ENCODE measurements at places on chromosomes 5 and 9.

- no peak for DNase-seq
Measured at GRCh38 chr5:69048230-69048629, 45.6 kb upstream of the SLC30A5 start.

GRCh38 chr9:117546894-117547678 lies 132.2 kb upstream of the ASTN2 start:
- no peak for DNase-seq

GRCh38 chr9:135704483-135704882 lies 2.5 kb downstream of the KCNT1 start:
- DNase-seq: no peak

DNA sequence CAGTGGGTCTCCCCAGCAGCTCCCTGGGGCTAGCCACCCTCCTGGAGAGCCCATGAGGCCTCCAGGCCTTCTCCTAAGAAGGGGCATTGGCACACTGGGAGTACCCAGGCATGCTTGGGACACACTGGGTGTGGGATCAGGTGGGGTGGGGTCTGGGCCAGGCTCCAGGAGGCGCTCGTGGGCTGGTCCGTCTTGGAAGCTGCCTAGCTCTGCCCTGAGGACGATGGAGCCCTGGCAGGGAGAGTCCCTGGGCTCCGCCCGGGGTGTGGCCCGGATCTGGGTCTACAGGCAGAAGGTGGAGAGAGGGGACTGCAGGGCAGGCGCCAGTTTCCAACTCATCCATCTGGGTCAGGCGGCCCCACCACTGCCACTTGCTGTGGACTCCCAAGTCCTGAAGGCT lies 2.4 kb downstream of the PRRX2 start:
- no peak for DNase-seq

DNA sequence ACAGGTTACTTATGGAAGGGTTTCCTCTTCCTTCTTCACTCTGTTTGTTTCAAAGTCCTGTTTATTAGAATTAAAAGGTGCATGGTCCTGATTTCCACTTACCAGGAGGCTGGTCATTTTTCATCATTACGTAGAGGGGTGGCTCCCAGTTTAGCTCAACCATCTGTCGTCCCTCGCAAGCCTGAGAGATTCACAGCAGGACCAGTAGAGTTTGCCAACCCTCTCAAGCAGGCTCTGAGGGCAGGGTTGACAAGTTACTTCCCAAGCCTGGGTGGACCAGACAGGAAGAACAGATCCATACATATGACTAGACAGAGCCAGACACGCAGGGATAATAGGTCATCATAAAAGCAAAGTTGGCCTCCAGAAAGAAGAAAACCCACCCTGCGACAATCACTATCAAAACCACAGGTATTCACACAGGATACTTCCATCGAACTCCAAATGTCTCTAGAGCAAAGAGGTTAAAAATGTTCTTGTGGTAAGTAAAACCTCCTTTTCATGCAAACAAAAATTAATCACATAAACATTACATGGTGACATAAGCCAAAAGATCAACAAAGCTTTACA lies 151.9 kb downstream of the ELAVL2 start:
- DNase-seq: no peak

DNA sequence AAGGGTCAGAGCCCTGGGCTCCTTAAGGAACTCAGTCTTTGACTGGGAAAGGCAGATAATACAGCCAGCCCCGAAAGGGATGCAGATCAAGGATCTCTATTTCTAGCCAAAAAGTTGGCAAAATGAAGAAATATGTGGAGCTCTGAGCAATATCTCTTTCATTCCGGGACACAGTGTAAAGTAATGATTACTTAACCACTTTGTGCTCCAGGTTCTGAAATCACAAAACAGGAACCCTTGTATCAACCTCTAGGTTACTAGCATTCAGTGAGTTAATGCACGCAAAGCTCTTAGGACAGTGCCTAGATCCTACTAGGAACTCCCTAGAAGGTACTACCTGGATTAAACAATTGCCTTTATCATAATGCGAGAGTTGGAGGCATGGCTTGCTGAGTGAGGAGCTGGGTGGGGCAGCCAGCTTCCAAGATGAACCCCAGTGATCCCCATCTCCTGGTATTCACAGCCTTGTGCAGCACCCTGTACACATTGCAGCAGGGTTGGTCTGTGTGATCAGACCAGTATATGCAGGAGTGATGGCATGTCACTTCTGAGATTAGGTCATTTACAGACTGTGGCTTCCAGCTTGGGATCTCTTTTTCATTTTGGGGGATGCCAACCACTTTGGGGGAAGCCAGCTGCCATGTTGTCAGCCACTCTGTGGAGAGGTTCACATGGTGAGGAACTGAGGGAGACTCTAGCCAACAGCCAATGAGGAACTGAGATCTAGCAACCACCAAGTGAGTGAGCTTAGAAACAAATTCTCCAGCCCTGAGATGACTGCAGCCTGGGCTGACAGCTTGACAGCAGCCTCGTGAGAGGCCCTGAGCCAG lies 103.1 kb upstream of the SLC44A1 start:
- no peak for DNase-seq

DNA sequence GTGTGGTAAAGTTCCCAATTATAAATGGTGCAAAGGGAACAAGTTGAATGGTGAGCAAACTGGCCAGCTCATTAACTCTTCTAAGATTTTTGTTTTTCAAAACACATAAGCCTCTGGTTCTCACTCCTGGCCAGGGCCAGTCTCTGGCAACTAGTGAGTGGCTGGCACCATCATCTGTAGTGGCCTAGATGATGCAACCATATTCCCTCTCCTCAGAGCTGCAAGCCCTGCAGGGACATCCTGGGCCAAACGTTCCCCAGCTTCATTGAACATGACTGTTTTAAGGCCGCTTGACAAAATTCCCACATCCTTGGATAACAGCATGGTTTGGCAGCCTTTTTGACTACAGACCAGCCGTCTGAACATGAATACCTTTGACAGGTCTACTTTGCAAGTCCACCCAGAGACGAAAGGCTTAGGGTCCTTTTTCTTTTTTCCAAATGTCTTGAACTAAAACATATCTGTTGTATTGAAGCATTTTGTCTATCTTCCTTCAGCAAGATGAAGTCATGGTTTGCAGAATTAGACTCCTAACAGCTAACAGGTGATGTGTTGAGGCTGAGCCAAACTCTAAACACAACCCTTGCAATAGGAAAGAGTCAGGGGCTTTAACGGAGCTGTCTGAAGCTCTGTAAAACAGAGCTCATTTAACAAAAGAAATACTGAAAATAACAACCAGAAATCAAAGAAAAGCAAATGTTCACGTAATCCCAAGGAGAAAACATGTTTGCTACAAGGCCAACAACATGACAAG lies 23.8 kb downstream of the MACROH2A1 start:
- DNase-seq: no peak

DNA sequence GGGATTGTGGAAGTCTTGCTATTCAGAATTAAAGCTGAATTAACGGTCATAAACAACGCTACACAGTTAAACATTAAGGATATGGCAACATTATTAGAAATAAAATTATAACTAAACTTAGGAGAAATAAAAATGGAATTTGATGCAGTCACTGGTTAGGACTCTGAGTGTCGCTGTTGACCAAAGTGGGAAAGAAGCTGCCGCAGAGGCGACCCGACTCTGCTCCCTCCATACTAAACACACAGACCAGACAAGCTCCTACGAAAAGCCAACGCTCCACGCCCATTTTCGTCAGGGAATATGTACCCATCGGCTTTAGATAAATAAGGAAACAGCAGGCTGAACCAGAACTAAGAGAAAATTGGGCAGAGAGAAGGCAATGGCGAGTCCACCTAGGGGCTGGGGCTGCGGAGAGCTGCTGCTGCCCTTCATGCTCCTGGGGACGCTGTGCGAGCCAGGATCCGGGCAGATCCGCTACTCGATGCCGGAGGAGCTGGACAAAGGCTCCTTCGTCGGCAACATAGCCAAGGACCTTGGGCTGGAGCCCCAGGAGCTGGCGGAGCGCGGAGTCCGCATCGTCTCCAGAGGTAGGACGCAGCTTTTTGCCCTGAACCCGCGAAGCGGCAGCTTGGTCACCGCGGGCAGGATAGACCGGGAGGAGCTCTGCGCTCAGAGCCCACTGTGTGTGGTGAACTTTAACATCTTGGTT lies at the start of gene PCDHGA5:
TSS of gene PCDHGA5 (plus strand) at position 211 of the 709 bp plus-strand sequence. CDS start at position 380, 169 bp downstream.
- DNase-seq: no peak

GRCh38 chr5:95163079-95163478 lies 121.8 kb downstream of the MCTP1 start:
- no peak for DNase-seq

GRCh38 chr5:143671674-143672569 lies 140.0 kb upstream of the HMHB1 start:
- DNase-seq: no peak
